ENCODE measurements at places on chromosomes 7 and 10.

- DNase-seq: no peak
These were observed 241.5 kb downstream of the ADAM12 start for GRCh38 chr10:126146771-126147170.

DNA sequence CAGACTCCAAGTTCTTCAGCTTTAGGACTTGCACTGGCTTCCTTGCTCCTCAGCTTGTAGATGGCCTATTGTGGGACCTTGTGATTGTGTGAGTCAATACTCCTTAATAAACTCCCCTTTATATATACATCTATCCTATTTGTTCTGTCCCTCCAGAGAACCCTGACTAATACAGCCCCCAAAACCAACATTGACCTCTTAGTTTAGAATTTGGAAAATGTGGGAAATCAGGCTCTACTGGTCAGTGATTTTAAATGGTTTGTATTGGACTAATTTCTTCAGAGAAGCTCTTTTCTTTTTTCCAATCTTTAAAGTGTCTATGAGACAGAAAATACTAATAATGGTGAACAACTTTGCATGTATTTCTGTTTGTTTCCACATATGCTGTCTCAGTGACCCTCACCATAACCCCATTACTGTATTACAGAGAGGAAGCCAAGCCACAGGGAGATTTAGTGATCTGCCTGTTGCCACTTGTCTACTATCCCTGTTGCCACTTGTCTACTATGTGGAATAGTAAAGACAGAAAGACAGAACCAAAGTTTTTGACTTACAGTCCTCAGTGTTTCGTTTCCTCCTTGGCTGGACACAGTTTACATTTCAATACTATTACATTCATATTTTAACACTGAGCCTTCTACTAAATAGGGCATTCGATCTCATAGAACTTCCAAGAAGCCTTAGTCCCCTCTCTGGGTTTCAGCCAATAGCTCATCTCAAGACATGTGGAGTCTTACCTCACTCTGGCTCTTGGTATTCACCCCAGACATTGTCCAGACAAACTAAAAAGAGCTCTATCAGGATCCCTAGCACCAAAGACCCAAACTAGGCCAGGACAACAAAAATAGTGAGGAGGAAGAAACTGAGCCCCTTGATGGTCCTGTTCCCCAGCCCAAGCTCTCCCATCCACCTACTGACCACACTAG is 121.0 kb downstream of the AKR1D1 start:
- no peak for DNase-seq

DNA sequence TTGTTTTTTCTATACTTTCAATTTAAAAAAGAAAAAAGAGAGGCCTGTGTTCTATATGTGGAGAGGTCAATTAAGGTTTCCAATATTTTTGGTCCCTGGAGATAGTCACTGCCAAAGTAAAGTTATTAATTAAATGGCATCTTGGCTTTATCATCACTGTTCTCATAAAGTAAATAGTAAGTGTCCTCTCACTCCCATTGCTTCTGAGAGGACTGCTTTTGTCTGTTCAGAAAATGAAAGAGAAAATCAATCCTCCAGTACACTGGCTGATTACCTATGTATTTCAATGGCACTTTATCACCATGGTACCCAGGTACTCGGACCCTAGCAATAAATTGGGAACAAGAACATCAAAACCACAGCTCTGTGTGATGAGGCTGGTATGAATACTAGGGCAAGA is 94.0 kb downstream of the RNLS start:
- no peak for DNase-seq

DNA sequence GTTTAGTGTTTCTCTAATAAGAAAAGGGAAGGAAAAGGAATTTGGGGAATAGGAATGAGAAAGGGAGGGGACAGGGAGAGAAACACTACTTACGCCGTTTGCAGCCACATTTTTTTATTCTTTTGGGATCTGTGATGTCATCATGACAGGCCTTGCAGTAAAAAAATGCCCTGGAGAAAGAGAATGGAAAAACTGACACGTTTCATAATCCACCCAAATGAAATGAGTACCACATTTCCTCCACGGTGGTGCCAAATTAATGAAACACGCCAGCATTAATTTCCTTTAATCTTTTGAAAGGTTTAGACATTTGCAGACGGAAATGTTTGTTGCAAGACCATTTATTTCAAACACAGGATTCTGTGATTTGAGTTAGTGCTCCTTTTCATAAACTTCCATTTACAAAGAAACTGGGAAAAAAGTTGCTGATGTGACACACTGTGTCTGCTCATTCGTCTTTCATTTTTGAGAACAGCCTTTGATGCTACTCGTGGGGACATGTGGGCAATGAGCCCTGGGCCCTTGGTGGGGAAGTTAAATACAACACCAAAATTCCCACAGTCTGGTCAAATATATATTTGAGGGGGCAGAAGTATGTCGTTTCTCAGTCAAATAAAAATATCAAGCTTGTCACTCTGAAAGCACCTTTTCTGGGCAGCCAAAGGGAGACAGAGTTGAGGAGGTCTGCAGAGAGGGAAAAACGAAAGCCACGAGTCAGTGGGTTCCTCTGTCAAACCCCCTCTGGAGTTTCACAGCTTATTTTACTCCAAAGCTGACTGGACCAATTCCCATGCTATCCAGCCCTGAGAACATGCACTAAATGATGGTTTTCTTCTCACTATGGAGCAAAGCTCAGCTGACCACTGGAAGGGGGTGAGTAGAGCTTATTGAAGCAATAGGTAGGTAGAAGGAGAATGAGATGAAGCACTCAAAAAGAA is 625.5 kb downstream of the KCNMA1 start:
- DNase-seq: no peak

DNA sequence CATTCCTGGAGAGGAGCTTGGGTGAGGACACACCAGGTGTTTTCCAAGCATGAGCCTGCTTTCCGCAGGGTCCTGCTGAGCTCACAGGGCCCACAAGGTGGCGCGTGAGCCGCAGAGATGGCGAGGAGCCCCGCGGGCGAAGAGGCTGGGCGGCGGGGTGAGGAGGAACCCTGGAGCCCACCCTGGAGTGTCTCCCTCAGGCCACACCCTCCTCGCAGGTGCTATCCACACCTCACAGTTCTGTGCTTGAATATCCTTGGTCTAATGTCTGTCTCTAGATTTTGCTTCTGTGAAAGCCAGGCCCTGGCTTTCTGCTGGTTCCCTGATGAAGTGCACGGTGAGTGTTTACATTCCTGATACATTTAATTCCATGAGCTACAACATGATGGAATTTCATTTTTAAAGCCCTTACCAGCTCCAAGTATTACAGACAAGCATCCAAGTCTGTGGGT is 433.6 kb downstream of the ACTR3B start:
- no peak for DNase-seq

DNA sequence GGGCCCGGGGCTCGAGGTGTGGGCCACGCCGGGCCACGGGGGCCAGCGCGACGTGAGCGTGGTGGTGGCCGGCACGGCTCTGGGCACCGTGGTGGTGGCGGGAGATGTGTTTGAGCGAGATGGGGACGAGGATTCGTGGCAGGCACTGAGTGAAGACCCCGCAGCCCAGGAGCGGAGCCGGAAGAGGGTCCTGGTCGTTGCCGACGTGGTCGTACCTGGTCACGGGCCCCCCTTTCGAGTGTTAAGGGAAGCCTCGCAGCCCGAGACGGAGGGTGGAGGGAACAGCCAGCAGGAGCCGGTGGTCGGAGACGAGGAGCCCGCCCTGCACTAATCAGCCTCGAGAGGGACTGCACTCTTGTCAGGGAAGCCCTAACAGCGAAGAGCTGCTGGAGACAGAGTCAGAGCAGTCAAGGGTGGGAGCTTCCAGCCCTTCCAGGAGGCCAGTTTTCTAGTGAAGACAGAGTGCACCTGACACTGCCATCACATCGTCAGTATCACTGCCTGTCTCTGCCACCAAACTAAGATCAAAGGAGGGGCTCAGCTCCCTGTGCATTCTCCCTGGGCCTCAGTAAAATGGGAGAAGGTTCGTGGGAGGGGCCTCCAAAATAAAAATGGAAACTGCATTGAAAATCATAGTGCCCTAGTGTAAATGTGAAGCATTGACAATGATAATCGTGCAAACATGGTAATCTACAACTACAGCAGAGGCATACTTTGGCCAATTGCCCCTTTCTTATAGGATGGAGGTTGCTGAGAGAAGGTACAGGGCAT is 1.3 kb downstream of the MBLAC1 start:
- DNase-seq: no peak

DNA sequence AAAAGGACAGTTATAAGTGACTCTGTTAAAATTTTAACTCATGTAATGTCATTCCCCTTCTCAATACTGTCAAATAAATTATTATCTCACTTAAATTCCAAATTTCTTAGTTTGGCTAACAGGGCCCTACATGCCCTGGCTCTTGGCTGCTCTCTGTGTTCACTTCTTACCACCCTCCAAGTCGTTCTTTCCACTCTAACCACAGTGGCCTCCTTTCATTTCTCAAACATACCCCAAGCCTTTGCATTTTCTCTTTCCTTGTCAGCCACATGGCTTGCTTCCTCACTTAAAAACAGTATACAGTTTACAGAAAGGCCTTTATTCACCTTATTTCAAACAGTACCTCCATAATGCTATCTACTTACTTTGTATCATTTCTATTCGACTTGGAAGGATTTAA is 737.1 kb upstream of the ZWINT start:
- DNase-seq: no peak

DNA sequence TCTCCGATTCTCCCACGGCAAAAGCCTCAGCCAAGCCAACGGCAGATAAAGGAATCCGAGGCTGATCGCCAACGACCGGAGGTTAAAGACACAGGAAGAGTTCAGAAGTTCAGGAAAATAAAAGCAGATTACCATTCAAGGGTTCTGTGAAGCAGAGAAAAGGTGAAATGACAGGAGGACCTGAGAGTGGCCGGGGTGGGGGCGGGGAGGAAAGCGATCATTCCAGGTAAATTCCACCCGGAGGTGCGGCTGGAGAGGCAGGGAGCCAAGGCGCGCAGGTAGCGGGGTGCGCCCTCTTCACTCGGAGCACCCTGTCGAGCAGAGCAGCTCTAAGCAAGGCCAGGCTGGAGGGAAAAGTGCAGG is 35.3 kb upstream of the SEPHS1 start:
- peak; percentile 67 for DNase-seq

- no peak for DNase-seq
These were observed 12.7 kb downstream of the FZD1 start for GRCh38 chr7:91276909-91277308.

DNA sequence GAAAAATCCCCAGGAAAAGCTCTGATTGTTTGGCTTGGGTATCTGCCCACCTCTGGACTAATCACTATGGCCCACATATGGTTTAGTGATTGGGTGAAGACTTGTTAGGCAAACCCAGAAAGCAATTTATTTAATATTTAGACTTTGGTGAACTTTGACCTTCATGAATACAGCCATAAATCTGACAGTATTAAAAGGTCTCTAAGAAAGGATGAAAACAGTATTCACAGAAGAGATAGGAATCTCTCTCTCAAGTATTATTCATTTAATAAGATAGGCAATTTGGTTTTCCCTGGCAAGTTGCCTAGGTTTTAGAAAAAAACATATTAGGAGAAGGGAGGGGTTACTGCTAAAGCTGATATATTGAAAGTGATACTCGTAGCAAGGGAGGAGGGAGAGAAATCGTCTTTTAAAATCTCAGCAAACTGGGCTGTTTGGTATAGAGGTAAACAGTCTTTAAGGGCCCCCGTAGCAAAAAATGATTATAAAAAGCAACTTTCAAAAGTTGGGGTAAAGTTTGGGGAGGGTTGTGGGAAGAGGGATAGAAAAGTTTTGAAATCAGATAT is 57.1 kb downstream of the LSMEM1 start:
- DNase-seq: no peak

DNA sequence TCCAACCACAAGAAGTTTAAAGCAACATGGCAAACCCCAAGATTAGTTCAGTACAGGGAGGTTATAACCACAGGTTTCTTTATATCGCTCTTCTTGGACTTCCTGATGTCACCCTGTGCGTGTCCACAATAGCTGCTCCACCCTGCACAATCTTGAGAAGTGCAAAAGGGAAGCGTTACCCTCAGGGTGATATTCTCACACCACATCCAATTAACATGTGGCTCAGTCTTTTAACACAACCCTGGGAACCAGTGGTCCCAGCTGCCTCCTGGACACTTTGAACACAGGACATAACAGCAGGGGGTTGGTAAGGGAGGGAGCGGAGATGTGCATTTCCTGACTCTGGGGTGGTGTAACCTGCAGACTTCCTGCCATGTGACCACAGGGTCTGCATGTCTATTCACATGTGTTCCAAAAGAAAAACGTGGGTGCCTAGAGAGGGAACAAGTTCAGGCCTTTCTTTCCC is 64.6 kb downstream of the GSAP start:
- DNase-seq: no peak

- DNase-seq: no peak
These were observed 41.1 kb downstream of the AP5Z1 start for GRCh38 chr7:4816419-4817080.

DNA sequence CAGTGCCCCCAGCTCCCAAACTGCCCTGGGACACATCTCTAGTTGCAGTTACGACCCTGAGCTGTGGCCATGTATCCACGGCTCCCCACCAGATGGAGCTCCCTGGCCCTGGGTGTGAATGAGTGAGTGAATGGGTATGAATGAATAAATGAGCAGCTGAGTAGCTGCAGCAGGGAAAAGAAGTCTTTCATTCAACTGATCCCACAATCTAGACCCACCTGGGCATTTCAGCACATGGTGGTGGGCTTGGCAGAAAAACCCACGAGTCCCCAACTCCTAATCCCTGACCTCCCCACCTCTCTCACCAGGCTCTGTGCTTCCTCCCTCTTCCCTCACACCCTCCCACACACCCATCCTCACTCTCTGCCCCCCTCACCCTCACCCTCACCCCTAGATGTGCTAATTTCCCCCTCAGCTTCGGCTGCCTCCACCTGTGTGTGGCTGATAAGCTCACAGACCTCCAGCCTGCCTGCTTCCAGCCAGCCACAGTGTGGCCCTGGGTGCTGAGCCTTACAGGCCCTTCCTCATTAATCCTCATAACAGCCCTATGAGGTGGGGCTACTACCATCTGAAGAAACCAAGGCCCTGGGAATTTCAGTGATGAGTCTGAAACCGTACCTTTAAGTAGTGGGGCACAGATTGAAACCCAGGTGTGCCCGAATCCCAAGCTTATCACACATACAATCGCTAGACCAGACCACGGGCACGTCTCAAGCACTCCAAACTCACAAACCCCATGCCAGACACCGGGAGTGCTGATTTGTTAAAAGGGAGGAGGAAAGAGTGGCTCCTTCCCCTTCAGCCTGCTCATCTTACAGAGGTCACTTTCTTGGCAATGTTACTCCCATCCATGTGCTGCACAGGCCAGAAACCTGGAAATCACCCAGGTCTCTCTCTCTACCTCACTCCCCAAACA is 2.2 kb upstream of the ATP6V1F start:
- no peak for DNase-seq

- no peak for DNase-seq
These were observed 208.3 kb downstream of the PRPF18 start for GRCh38 chr10:13794992-13795612.

- no peak for DNase-seq
These were observed 136.6 kb upstream of the SHH start for GRCh38 chr7:155948845-155949244.

GRCh38 chr7:69213878-69214277 is 384.4 kb upstream of the AUTS2 start:
- no peak for DNase-seq

- DNase-seq: peak; percentile 46
These were observed 10.0 kb upstream of the TNS3 start for GRCh38 chr7:47591655-47592572.

GRCh38 chr10:18312374-18313139 is 172.3 kb downstream of the CACNB2 start:
- peak; percentile 36 for DNase-seq

GRCh38 chr7:100132697-100133151 is 6.0 kb downstream of the MBLAC1 start:
- peak; percentile 77 for DNase-seq

- DNase-seq: no peak
These were observed 297.6 kb downstream of the LHFPL3 start for GRCh38 chr7:104625956-104626355.

- no peak for DNase-seq
These were observed 36.1 kb upstream of the ADD3 start for GRCh38 chr10:109971634-109972033.

All from RWPE1 (cell line).